ENCODE measurements at places on chromosomes 1 and 21.

DNA sequence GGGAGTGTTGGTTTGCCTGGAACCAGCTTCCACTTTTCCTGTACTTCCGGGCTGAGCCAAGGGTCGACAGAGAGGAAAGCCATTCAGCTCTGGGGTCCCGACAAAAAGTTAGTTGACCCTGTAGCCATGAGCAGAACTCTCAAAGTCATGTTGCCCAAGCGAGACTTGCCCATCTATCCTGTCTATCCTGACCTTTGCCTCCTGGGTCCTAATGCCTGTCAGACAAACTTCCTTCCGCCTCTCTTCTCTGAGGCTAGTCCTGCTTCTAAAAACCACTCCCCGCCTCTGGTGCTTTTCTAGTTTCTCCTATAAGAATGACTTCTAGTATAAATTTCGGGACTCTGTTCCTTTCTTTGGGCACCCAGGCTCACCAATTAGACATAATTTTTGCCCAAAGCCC, 7.7 kb upstream of the PCP4L1 start:
- DNase-seq, result no peak

- no peak for DNase-seq
Measured at GRCh38 chr1:6835139-6835538, 49.9 kb downstream of the CAMTA1 start.

- DNase-seq, result no peak
Measured at GRCh38 chr1:171357179-171357578, 43.2 kb downstream of the FMO4 start.

DNA sequence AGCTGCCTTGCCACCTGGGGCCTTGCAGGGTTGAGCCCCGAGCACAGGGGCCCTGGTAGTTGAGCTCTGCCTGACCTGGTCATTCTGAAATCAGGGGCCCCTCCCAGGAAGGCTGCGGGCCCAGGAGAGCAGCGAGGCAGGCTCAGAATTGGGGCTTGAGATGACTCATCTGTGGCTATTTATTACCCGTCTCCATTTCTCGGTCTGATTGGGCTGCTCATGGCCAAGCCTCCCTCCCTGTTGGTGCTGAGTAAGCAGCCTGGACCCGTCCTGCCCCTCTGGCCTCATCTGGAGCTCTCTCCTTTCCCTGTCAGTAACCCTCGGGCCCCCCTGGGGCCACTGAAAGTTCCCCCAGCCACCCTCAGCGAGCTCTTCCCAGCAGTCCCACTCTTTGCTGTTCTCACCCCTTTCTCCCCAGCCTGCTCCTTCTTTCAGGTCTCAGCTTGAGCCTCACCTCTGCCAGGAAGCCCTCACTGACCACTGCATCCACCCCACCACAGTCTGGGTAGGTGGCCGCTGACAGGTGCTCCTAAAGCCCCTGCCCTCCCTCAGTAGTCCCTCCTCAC, 11.0 kb upstream of the TNFRSF8 start:
- no peak for DNase-seq

- DNase-seq, result no peak
Measured at GRCh38 chr1:164051782-164052181, 507.2 kb upstream of the PBX1 start.

- DNase-seq, result no peak
Measured at GRCh38 chr1:117678246-117678977, 72.6 kb downstream of the TENT5C start.

Measured in anterior cingulate cortex (tissue), 58 donors.